ENCODE measurements at places on chromosomes 7 and 10.

- DNase-seq = no peak
These were observed 112.0 kb upstream of the C7orf33 start for GRCh38 chr7:148478551-148478950.

- DNase-seq = no peak
These were observed 77.5 kb upstream of the HABP2 start for GRCh38 chr10:113475381-113475807.

- peak; percentile 25 for DNase-seq
These were observed 9.1 kb downstream of the TRPV6 start for GRCh38 chr7:142876236-142876960.

- no peak for DNase-seq
These were observed 11.5 kb downstream of the TMEM176B start for GRCh38 chr7:150788474-150789269.

DNA sequence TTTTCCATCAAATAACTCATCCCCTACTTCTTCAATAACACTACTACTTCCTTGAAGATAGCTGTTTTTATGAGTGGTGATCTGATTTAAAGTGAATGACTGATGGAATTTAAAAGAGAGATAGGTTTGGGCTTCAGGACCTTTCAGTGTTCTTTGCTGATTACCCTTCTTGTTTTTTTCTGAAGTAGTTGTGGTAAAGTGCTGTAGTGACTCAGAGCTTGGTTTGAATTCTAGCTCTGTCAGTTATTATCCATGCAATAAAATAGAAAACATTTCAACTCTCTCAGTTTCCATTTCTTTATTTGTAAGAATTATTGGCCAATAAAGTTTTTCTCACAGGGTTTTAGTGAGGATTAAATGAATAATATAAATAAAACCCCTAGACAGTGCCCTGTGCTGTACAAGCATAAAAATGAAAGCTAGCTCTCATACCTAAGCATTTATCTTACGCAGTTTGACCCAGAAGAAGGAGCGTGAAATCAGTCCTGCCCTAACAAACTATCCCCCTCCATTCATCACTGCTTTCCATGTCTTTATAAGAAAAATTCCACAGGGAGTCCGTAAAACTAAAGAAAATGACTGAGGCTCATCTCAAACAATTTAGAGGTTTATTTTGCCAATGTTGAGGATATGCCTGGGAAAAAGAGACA, 25.1 kb upstream of the AKAP9 start:
- DNase-seq = no peak

- no peak for DNase-seq
These were observed 23.3 kb upstream of the SMARCD3 start for GRCh38 chr7:151271699-151272355.

- DNase-seq = no peak
These were observed 56.1 kb downstream of the ZNF783 start for GRCh38 chr7:149317986-149318672.

DNA sequence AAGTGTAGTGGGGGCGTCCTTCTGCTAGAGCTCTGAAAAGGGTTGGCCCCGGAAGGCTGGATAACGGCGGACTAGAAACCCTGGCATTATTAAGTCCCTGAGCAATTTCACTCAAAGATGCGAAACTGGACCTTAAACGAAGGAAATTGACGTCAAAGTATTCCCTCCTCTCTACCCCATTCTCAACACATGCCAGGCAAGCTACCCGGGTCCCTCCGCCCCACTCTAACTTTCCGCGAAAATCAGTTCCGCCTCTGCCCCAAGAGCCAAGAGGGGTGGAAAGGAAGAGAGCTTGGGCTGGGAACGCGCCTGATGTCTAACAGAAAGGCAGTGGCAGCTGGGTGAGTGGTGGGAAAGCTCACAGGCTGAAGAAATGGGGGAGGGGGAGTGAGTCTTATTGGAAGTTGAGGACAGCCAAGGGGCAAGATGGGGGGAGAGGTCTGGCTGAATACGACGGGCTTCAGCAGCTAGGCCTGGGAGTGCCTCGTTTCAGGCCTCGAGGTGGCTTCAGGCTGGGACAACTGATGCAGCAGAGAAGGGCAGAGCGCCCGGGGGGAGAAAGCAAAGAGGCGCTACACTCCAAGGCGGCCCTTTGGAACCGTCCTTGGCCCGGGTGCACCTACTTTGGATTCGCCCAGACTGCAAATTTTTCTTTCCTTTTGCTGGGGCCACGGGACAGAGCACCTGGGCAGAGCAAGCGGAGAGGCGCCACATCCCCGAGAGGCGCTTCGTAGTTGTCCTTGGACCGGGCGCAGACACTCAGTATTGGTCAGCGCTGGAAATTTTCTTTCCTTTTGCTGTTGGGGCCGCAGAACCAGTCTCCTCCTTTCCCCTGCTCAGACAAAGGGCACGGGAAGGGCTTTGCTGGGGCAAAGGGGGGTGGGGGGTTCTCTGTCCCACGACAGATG, 2.0 kb upstream of the FEZF1 start:
- DNase-seq = no peak

GRCh38 chr7:78173666-78174065, 375.1 kb downstream of the PHTF2 start:
- no peak for DNase-seq

GRCh38 chr10:103786020-103786419, 69.4 kb downstream of the SH3PXD2A start:
- DNase-seq = no peak

DNA sequence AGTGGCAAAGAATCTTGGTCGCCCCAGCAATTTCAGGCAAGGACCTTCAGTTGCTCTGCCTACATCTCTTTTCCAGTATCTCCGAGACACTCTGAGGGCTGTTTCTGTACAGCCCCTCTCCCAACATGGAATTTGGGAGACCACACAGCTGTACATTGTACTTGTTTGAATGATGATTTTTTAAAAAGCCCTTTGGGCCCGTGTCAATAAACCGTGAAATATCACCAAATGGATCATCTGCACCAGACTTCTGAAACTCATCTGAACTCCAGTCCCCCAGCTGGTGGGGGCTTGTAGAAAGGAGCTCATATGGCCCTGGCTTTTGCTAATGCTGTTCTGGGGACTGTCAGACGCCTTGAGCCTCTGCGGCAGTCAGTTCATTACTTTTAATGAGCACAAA, 374.9 kb downstream of the BBS9 start:
- no peak for DNase-seq

DNA sequence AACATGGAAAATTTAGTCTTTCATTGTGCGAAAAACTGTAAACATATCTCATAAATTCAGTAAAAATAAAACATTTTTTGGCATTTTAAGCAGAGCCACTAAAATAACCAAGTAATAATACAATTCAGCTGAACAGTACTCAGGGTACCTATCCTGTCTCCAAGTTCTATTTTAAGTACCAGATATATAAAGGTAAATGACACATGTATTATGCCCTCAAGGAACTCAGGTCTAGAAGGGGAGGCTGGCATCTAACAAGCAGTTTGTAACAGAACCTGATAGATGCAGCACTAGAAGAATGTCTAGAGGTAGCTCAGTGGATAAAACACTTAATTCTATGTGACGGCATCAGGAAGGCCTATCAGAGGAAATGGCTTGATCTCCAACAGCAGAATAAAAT, 112.2 kb downstream of the CRPPA start:
- DNase-seq = no peak

DNA sequence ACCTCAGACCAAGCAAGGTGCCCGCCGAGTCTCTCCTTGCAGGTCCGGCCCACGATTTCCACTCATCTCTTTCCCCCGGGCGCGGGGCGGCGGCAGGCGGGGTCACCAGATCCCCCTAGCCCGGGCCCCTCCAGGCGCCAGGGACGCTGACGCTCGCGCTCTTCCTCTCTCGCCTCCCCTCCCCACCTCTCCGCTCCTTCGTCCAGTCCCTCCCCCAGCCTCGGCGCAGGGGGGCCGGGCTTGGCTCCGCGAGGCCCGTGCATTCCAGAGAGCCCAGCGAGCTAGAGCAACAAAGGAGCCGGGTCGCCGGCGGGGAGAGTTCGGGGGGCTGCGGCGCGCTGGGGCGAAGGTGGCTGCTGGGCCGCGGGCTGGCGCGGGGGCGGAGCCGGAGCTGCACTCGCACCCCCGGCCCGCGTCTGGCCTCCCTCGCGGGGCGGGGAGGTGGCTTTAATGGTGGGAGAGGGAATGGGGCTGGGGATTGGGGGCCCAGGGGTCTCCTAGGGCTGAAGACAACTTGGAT, at the start of gene SMO:
SMO (plus strand) TSS at position 262 of the 520 bp plus-strand sequence. CDS start 519 bp downstream, outside the sequence.
- no peak for DNase-seq

DNA sequence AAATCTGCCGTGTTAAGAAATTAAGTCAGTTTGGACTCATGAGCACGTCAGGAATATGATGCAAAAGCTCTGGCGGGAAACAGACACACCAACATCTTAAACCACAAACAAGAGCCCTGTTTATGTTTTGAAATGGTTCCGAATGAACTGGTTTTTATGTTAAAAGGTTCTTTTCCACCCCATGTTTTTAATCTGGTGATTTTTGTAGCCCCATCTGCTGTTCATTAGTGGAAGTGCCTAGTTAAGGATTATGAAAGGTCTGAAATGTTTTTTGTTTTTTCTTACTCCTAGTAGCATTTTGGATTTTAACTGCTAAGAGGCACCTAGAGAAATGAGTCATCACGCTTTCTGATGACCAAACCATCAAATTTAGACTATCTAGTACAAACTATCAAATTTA, 404.1 kb upstream of the MKI67 start:
- no peak for DNase-seq

GRCh38 chr10:96998329-96998888, 166.3 kb downstream of the LCOR start:
- DNase-seq = no peak

DNA sequence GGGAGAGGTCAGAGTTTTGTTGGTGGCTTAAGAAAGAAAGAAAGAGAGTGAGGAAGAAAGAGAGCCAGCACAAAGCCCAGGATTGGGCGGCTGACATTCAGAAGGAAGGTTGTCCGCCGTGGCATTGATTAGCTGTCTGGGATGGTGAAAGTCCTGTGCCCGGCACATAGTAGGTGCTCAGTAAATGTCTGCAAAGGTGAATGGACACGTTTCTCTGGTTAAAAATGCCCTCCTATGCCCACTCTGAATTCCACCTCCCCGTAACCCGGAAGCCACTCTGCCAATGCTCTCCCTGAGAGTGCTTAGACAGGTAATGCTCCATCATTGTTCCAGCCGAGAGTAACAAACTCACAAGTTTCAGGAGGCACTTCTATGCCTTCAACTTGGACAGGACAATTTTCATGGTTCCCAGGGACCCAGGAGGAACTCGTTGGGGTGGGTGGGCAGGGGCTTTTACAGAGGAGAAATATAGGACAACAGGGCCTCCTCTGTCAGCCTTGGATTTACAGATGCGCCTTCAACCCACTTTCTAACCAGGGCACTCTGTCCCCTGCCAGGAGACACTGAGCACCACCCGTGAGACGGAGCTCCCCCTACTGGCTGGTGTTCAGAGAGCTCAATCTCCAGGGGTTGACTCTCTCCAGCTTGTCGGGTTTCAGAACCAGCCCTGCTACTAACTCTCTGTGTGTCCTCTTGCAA, 411.5 kb upstream of the ZMIZ1 start:
- peak; percentile 59 for DNase-seq

DNA sequence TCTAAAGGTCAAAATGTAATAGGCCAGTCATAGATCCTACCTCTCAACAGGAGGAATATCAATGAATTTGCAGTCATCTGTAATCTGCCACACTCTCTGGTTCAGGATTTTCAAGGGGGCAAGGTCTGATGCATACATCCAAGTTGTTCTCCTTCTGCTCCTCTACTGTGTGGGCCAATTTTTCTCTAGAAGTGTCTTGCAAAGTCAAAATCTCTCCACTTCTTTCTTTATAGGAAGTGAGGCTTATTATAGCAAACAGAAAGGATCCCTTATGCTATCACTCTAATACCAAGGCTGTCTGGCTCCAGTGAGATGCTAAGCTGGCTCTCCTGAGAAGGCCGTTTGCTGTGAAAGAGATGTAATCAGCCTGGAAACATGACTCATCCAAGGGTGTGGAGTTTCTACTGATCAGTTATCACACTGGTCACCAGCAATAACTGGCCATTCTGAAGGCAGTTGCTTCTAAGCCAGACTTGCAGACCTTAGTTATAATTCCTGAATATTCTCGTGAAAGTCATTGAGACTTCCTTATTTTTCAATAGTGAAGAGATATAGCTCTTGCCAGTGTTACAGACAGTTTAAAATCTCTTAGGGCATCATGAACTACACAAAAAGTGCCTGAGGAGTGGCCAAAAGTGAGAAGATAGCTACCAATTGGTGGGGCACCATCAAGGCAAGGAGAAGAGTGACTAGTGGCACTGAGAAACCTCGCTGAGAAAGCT, 43.2 kb upstream of the LRGUK start:
- no peak for DNase-seq

DNA sequence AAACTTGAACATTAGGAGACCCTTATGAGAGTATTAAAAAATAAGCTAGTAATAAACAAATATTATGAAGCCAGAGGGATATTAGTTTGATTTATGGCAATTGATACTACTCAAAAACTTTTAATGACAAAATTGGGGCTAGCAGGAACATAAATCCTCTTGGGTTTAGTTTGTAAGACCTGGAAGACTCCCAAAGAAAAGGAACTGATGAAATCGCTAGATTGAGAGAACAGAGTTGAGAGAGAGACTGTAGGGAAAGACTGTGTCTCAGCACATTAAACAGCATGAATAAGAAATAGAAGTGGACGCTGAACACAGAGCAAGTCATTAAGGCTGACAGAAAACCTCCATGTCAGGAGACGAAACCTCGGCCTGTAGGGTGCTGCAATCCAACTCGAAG, 56.4 kb downstream of the ICA1 start:
- DNase-seq = no peak

GRCh38 chr7:94823947-94824346, 83.4 kb upstream of the PPP1R9A start:
- no peak for DNase-seq

GRCh38 chr7:107446988-107447387, 22.9 kb upstream of the GPR22 start:
- no peak for DNase-seq

DNA sequence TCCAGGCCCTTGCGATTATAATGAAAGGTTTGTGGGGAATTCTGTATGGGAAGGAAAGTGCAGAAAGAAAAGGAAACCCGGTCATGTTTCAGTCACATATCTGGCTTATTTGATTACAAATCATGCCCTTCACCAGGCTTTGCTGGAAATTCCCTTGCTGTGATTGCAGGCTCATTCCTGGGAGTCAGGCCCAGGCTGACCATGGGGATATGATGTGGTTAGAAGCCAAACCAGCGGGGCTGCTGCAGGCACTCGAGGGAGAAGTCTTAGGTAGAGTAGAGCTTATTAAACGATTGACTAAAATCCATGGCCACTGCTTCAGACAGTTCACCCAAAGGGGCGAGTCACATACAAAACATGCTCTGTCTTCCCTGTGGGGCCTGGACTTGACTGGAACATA, 16.2 kb downstream of the PKD1L1 start:
- no peak for DNase-seq

GRCh38 chr10:126841341-126841895, 63.8 kb upstream of the DOCK1 start:
- DNase-seq = no peak

DNA sequence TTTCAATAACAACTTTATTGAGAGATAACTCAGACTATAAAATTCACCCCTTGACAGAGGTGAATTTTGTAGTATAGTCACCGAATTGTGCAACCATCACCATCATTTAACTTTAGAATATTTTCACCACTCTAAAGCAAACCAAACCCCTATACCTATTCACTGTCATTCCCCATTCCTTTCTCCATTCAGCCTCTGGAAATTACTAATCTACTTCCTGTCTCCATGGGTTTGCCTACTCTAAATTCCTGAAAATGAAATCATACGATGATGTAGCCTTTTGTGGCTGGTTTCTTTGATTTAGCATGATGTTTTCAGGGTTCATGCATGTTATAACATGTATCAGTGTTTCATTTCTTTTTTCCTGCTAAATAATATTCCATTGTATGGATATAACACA, 15.6 kb upstream of the LMTK2 start:
- DNase-seq = no peak

- DNase-seq = no peak
These were observed 112.6 kb downstream of the EEPD1 start for GRCh38 chr7:36265680-36266079.

Measured in head of caudate nucleus (tissue), 42 donors.